MM.1S (cell line): ENCODE measurements at places on chromosomes 7 and 10.

DNA sequence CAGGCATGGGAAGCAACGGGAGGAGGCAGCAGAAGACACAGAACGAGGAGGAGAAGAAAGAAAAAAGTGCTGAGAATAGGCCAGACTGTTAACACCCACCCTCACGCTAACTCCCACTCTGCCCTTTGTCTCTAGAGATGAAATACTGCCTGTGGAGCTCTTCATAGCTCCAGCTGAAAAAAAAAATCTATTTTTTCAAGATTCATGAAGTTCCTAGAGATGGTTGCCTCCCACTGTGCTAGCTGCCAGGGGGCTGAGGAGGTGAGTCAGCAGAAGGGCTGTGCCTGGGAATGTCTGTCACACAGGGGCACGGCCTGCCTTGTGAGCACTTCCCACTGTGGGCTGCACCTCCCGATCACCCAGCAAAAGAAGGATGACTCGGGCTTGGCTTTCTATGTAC, 144.5 kb downstream of the RNF216 start:
- DNase-seq: no peak

DNA sequence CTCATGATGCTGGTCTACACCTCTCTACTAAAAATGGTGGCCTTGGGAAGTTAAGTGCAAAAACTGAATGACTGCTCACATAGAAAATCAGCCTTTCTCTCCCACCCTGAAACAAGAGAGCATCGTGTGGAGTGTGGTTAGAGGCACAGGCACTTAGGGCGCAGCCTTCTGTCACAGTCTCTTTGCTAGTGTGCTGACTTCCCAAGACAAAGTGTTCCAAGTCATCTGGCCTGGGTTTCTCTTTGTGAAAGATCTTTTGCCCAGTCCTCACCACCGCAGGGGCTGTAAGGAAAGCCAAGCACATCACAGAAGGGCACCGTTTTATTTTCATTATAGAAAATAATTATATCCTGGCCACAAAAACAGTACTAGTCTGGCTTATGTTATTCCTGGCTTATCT, 12.5 kb downstream of the STN1 start:
- no peak for DNase-seq

DNA sequence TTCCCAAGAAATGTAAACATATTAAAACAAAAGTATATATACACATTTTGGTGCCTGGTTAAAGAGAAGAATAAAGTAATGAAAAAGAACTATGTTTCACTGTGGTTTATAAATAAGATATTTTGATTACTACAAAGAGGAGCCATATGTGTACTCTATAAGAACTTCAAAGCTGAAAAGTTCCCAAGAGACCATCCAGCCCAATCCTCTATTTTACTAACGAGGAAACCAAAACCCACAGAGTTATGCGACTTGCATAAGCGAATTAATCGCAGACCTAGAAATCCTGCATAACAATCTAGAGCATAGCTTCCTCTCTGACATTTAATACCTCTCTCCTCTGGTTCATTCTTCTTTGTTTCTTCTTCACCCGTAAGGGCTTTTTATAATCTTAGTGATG, 937.1 kb downstream of the CNTNAP2 start:
- no peak for DNase-seq

DNA sequence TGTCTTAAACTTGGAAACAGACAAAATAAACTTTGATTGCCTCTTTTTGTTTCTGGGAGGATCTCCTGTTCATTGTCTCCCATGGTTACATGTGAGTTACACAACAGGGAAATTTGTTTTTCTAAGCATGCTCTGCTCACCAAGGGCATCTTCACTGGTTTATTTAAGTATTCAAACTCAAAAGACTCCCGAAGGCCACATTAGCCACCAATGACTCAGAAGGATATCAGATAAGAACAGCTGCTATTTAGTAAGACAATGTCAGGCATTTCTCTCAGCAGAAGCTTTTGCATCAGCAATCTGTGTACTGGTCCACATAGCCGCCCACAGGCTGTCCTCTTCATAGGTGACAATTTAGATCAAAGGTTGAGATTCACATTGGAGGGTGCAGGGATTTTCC, 19.3 kb downstream of the OR6B1 start:
- no peak for DNase-seq

DNA sequence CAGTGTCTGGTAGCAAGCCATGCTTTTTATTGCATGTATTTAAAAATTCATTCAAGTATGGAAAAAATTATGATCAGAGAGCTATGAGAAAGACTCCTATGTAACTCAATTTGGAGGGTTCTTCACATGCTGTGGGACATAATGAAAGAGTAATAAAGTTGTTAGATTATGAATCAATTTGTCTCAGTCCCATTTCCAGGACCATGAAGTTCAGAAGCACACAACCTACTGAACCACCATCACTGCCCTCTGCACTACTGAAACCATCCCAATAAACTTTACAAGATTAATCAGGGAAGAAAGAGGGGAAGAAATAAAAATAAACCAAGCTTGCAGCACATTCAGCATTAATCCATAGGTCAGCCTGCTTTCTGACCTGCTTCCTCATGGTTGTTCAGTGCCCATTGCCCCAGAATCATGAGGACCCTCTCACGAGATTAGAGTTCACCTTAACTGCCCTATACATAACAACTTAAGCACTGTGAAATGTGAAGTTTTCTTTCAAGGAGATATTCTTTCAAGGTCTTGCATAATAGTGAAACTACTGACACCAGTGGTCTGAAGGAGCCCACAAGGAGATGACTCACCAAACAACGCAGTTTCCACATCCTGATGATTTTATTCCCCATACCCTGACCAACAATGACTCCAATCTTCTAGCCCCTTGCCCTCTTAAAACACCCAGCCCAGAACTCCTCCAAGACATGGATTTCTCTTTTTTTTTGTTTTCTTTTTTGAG, 171.5 kb upstream of the ADCY1 start:
- peak; percentile 23 for DNase-seq

DNA sequence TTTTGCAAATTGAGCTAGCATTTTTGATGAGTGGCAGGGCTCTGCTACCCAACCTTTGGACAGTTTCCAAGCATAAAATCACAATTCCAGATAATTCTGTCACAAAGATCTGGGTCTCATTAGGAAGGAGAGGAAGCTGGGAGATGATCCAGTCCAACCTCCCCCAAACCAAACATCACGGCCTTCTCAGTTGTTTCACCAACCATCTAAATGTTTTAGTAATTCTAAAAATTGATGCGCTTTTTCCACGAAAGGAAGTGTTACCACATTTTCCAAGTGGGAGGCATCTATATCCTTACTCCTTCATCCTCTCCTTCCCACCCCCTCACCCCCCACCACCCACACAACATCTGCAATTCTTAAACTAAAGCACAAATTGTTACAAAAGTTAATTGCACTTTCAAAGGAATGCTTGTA, 108.3 kb downstream of the EGFR start:
- no peak for DNase-seq

DNA sequence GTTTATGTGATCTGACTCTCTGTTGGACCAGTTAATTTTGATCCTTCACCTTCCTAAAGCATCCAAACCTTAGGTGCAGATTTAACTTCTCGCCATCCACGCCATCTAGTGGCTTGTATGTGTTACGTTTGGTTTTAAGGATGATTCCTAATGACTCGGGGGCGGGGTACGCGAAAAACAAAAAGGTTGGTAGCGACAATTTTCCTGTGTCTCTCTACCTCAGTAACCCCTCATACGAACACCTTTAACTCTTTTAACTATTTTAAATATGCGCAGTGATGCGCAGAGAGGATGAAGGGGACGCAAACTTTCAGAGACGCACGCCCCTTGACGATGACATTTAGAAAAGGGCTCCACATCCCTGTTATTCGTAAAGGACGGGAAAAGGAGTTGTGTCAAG, 714 bp upstream of the KCND2 start:
- DNase-seq: peak; percentile 84

GRCh38 chr7:28419716-28420115, 7.4 kb downstream of the CREB5 start:
- DNase-seq: no peak

- no peak for DNase-seq
Observed at GRCh38 chr10:31157123-31158010, 125.7 kb upstream of the ZNF438 start.

DNA sequence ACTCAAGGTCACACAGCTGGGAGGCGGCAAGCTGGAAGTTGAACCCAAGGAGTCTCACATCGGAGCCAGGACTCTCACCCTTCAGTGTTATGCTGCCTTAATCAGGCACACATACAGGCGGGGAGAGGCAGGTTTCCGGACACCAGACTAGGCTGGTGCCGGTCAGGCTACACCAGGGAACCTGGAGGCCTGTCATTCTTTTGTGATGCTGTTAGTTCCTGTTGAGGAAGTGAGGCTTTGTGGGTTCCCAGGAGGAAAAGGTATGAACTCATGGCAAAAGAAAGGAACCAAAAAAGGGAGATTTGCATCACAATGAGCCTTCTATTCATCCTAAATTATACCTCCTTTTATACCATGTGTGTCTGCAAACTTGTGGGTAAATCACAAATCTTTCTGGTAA, 103.8 kb downstream of the TCF7L2 start:
- no peak for DNase-seq

- no peak for DNase-seq
Observed at GRCh38 chr10:69096045-69096444, 8.1 kb downstream of the SRGN start.

- no peak for DNase-seq
Observed at GRCh38 chr10:30510932-30511700, 77.1 kb downstream of the MAP3K8 start.

GRCh38 chr7:132996581-132997242, 85.2 kb downstream of the CHCHD3 start:
- DNase-seq: no peak

GRCh38 chr7:23261843-23262452, 15.4 kb downstream of the GPNMB start:
- peak; percentile 75 for DNase-seq

- DNase-seq: no peak
Observed at GRCh38 chr7:87709258-87709657, 81.1 kb downstream of the RUNDC3B start.

GRCh38 chr10:64011912-64012714, 490.9 kb downstream of the REEP3 start:
- no peak for DNase-seq

DNA sequence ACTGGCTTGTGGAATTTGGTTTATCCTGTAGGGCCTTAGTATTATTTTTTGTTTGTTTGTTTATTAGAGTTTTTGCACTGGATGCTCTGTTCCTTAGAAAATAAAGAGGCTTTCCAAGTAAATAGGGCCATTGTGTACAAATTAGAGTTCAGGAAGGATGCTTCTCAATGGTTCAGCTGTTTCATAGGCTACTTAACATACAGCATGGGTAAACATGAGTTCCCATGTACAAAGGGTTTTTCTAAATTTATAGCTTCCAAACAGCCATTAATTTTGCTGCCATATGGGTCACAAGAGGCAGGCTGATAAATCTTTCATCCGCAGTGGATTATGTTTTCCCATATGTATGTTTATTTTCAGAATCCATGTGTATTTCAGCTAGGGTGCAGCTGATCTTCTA, 121.6 kb upstream of the WDR11 start:
- no peak for DNase-seq

DNA sequence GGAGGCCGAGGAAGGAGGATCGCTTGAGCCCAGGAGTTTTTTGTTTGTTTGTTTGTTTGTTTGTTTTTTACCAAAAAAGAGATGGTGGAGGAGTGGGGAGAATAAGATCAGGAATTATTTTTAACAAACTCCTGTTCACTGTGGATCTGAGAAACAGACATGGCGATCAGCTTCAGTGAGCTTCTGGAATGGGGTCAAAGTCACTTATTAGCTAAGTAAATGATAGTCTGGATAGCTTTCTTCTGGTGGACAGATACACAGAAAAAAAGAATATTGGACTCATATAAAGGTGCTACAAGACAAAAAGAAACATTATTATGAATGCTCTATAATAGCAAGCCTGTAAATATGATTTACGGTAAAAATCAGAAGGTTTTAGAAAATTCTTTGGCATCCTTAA, 85.1 kb downstream of the POU6F2 start:
- no peak for DNase-seq

DNA sequence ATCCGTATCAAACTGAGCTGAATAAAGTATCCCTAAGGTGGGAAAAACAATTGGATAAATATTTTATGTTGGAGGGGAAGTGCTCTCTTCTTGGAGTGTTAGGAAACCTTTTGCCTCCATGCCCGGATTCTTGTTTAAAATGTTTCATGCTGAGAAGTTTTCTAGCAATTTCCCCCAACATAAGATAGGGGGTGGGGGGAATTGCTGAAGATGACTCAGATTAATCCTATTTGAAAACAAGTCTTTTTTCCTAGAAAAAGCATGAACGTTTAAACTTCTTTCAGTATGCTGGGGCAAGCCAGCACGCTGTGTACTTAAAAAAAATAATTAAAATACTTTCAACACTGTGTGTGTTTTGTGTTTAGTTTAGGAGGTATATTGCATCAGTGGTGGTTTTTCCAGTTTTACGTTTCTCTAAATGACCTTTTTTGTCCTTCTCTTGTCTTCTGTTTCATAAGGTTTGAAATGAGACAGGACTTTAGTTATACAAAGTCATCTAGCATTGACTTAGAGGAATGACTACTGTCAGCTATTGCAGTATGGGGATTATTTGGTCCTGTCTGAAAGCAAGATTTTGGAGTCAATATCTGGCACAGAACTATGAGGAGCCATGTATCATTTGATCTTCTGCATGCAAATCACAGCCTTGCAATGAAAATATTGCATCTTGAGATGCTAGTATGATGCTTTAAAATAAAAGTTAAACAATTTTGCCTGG, 295.9 kb downstream of the GATA3 start:
- no peak for DNase-seq

DNA sequence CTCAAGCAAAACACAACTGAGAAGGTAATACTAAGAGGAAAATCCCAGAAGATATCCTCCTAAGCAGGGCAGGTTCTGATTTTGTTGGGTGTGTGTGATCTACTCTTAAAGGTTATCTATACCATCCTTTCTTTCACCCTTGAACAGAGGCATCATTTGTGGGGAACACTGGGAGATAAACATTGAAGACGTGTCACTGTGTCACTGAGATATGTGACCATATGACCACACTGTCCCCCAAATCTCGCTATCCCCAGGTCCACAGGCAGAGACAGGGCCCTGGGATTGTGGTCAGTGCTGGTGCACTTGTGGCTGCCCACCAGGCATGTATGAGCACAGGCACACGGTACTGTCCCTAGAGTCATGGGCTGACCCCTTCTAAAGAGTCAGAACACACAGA, 30.0 kb downstream of the TECTB start:
- DNase-seq: no peak

DNA sequence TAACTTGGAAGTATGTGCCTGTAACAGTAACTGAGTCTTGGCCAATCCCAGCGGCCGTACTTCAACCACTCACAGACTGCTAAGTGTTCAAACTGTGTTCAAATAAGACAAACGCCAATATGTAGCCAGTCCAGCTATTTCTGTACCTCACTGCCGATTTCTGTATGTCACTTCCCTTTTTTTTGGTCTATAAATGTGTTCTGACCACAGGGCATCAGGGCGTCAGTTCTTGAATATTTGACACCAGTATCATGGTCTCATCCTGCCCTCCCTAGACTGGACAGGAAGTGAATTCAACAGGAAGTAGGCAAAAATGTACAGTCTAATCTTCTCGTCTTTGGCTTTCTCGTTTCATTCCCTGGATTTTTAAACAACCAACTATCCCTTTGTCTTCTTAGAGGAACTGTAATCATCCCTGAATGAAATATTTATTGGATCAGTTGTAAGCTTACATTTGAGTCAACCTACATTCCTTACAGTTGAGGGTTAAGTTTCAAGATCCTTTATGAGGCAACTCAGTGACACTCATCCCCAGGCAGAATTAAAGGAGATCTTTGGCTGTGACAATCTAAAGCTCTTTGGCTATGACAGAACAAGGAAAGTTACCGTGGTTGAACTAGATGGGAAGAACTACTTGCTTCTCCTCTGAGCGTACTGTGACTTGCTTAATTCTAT, 232.7 kb downstream of the NSUN6 start:
- no peak for DNase-seq

GRCh38 chr10:99708428-99709012, 23.4 kb downstream of the COX15 start:
- no peak for DNase-seq
